ENCODE measurements at places on chromosomes 11 and 22.
A peak's percentile ranks its signal among the peaks of the same experiment; 100 is the strongest.

GRCh38 chr11:2812371-2812991, 73.1 kb downstream of the CDKN1C start:
- DNase-seq: no peak

GRCh38 chr22:34620832-34621231, 445.1 kb upstream of the ISX start:
- DNase-seq: no peak

DNA sequence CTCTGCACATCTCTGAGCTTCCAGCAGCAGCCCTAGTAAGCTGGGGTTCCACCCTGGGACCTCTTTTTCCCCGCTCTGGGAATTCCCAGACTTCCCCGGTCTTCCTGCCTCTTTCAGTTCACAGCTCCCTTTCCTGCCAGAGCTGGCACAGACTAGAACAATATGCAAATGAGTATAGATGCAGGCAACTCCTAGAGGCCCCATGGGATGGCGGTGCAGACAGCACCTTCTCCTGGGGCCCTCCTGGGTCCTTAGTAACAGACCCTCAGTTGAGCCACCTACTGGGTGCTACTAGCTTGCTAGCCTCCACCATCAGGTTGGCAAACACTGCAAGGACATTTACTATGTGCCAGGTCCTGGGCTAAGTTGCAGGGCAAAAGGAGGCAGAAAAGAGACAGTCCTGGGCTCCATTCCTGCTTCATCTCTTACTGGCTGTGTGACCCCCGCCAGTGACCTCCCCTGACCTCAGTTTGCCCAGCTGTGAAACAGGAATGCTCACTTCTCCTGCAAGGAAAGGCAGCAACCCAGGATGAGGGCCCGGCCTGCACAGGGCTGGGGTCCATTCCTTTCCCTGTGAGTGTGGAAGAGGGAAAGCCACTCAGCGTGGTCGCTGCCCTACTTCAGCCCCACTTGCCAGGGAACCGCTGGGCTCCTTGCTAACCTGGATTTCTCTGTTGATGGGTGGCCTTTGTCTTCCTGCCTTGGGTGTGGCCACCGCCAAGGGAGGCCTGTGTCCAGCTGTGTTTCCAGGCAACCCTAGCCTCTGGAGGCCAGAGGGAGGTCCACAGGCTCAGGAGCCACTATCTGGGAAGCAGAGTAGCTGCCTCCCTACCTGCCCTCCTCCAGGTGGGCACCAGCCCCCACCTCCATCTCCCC, 7.3 kb downstream of the RELT start:
- DNase-seq: no peak

- peak; percentile 25 for DNase-seq
Measured at GRCh38 chr11:78645226-78646202, 70.8 kb upstream of the NARS2 start.

DNA sequence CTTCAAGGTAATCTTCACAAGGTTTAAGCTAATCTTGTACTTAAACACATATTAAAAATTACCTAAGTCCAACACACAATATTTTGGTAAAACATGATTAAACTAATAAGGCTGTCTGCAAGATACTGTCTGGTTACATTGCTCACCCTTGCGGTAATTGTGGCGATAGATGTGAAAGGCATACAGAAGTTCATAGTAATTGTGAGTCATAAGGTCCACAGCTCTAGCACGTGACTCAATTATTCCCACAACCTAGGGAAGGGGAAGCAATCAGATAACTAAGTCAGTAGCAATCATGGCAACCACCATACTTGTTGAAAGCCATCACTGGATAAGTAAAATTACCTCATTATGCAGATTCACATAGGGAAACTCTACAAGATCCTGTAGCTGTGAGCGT, 30.5 kb upstream of the FNBP4 start:
- no peak for DNase-seq

DNA sequence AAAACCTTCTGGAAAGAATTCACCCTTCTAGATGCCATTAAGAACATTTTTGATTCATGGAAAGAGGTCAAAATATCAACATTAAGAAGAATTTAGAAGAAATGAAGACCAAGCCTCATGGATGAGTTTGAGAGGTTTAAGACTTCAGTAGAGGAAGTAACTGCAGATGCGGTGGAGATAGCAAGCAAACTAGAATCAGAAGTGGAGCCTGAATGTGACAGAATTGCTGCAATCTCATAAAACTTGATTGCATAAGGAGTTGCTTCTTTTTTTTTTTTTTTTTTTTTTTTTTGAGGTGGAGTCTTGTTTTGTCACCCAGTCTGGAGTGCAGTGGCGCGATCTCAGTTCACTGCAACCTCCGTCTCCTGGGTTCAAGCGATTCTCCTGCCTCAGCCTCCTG, 51.6 kb downstream of the MS4A13 start:
- DNase-seq: no peak

DNA sequence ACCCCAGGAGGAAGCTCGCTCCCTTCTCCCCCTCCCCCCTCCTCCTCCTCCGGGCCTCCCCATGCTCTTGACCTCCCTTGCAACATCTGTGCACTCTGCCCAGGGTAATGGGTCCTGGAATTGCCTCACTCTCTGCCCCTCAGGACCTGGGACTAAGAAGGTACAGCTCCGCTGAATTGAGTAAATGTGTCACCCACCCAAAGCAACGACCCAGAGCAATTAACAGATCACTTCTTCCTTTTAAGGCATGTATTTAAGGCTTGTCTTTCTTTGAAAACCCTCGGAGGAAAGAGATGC, 15.1 kb downstream of the GDPD5 start:
- DNase-seq: no peak

DNA sequence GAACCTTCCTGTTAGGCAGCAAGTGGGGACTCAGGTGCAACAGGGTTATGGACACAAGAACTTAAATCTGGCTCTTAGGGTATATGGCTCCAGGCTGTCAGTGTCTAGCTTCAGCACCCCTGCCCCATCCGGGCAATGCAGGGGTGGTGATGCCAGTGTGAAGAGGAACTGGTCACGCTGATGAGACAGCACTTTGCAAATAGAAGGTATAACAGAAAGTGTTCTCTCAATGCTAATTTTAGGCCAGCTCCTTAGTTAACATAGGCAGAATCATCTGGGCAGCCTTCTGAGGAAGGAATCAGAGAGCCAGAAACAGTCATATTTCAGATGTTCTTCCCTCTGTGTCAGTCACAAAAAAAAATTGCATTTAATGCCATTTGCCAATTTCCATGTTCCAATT, 41.2 kb downstream of the SYT9 start:
- DNase-seq: no peak

DNA sequence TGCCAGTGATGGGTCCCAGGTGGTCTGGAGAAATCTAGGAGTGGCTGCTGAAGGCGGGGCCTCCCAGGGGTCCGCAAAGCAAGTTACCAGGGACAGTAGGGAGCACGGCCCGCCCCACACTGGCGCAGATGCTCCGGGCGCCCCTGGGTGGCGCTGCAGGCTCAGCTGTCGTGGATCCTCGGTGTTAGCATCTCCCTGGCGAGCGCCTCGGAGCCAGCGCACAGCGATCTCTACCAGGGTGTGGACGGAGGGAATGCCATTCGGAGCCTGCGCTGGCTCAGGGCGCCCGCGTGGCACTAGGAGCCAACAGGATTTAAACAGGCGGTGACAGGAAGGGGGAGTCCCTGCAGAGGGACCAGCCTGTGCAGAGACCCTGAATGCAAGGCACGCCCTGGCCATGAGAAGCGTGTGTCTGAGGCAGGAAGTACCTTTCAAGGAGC, 20.2 kb downstream of the FADS3 start:
- peak; percentile 80 for DNase-seq

GRCh38 chr11:122809866-122810265, 28.4 kb upstream of the CRTAM start:
- no peak for DNase-seq

DNA sequence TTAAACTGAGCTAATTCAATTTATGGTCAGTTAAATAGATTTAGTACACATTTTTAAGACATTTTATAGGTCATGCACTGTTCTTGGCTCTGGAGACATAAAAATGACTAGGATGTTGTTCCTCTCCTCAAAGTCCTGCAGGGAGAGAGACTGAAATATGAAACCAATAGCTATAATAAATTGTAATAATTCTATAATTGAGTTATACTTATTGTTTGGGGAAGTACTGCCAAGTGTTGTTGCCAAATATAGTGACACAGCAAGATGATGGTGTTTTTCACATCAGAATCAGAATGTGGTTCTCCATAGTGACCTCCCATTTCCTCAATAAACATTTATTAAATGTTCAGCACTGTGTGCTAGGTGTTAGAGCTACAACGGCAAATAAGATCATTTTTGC, 470.6 kb downstream of the NTM start:
- DNase-seq: no peak

DNA sequence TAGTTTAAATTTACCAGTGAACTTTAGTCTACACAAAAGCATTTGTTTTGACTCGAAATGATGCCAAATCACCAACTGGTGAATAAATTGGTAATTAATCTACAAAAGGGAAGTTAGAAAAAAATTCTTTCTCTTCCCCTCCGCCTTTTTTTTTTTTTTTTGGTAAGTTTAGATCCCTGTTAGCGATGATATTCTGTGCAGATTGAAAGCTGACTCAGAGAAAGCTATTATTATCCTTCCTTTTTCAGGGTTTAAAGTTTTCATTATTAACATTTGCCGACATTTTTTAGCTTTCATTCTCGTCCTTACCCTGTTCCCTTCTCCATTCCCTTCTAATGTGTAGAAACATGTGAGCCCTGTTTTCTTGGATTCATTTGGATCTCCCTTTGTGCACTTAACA, 16.8 kb upstream of the NUP160 start:
- no peak for DNase-seq

DNA sequence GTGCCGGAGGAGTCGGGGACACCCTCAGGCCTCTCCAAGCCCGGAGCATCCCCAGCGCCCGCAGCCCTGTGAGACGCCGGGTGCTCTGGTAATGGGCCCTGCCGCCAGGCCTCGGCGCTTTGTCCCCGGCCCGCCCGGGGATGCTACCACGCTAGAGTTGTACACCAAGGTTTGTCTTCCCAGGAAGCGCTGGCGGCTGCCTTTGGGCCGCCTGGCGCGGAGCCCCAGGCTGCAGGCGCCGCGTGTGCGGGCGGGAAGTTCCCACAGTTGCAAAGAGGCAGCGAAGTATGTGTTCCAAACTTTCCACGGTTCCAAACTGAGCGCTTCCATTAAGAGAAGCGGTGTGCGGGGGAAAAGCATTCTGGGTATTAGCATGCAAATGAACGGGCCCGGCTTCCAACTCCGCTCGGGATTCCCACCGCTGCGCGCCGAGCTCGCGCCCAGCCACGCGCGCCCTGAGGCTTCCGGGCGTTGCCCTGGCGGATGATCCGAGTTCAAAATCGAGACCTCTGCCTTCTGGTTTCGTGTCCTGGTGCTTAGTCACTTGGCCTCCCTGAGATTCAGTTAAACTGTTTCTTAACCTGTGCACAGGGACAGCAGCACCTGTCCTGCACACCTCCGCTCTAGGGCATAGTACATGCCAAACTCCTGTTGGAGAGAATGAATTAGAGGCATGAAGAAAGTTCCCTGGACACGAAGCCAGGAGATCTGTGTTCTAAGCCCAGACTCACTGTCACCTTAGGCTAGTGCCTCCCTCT, 1.3 kb upstream of the PATZ1 start:
- DNase-seq: peak; percentile 52

GRCh38 chr22:29310065-29310862, 3.8 kb downstream of the GAS2L1 start:
- no peak for DNase-seq

GRCh38 chr11:5486421-5486820, 2.1 kb upstream of the OR52D1 start:
- no peak for DNase-seq

GRCh38 chr11:109155291-109155690, 266.7 kb upstream of the C11orf87 start:
- DNase-seq: no peak

DNA sequence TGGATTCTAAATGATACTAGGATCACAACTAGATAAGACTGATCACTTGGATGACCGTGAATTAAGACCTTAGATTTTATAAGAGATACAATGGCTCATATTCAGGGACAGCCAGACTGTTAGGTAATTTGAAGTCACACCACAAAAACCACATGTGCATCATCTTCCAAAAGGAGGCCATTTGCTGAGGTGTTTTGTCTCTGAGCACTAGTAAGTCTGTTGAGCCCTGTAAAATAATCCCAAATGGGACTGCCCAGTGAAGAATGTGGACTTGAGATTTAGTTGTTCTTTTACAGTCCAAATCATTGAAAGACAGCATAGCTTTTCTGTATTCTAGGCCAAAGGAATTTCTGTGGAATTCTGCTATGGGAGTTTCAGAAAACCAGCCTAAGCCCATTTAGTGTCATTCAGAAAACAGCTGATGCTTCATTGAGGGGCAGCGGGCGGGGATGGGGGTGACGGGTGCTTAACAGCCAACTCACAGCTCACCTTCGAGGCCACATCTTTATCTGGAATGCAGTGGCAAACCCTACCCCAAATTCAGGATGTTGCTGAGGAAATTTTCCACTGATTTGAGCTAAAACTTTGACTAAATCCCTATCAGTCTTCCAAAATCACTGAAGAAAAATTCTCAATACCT, 80.1 kb upstream of the BIRC3 start:
- no peak for DNase-seq

DNA sequence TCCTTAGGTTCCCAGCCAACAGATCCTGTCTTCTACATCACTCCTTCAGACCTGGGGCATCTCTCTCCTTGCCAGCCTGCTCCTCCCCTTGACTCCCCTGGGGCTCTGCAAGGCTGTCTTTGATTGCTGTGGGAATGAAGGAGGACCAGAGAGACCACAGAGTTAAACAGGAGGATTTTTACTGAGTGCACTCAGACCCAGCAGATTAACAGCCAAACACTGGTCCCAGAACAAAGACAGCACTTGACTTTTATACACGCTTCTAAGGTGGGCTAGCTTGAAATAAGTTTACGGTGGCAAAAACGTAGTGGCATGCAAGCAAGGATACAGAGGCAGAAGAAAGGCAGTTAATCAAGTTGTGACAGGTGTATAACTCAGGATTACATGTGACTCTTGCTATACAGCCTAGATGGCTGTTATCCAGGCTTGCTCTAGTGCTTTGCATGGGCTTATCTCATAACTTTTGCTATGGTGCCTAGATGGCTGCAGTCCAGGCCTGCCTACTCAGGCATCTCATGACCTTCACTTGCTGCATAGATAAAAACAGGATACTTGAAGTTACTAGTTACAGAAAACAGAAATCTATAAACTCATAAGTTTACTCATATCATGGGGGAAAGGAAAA, 22.0 kb upstream of the GLYATL1 start:
- DNase-seq: no peak

DNA sequence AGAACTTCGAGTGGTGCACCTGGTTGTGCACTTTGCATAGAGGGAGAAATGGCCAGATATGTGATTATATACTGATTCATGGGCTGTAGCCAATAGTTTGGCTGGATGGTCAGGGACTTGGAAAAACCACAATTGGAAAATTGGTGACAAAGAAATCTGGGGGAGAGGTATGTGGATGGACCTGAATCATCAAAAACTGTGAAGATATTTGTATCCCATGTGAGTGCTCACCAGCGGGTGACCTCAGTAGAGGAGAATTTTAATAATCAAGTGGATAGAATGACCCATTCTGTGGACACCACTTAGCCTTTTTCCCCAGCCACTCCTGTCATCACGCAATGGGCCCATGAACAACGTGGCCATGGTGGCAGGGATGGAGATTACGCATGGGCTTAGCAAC, 48.0 kb upstream of the NARS2 start:
- no peak for DNase-seq
